ENCODE measurements at places on chromosomes 7 and 10.

DNA sequence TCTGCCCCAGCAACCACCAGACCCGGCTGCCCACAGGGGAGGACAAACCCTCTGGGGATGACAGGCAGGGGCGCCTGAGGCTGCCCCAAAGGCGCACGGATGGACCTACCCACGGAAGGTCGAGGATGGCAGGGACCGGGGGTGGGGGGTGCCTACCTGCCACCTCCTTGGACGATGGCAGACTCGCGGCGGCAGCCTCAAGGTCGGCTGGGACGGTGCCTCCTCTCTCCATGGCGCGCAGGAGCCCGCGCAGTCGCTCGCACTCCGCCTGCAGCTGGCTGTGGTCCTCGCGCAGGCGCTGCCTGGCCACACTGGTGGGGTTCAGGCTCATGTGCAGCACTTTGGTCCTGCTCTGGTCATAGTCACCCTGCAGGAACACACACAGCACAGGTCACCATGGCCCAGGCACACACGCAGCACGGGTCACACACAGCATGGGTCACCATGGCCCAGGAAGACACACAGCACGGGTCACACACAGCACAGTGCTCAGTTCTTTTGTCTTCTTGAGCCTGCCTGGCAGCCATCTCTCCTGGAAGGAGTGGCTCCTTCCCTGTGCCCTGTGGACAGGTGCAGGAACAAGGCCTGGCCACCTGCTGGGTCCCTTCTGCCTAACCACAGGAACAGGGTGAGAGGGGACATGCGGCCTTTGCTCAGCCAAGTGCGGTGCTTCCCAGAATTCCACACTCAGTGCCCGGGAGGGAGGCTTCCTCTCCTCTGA is 266.6 kb downstream of the ELFN1 start:
- no peak for DNase-seq

GRCh38 chr7:44484482-44485313 is 5.8 kb downstream of the NUDCD3 start:
- no peak for DNase-seq

DNA sequence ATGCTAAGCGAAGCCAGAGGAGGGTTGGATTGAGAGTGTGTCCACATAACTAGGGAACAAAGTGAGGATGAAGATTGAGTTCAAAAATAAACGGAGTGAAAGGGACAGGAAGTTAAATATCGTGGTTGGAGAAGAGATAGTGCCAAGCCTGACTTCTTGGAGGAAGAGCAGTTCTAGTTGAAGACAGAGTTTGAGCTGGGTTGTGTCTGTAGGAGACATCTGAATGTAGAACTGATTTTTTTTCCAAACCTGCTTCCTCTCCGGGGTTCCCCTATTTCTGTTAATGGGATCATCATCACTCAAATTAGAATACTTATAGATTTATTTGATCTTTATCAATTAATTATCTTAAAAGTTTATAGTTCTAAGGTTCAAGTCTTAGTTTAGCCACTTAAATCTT is 35.6 kb downstream of the SP4 start:
- no peak for DNase-seq

- no peak for DNase-seq
These were observed 21.0 kb upstream of the EIF5AL1 start for GRCh38 chr10:79491143-79491835.

GRCh38 chr7:92876836-92877235 is 40.5 kb upstream of the CDK6 start:
- no peak for DNase-seq

GRCh38 chr7:134514663-134515062 is 12.7 kb upstream of the AKR1B10 start:
- peak; percentile 80 for DNase-seq

DNA sequence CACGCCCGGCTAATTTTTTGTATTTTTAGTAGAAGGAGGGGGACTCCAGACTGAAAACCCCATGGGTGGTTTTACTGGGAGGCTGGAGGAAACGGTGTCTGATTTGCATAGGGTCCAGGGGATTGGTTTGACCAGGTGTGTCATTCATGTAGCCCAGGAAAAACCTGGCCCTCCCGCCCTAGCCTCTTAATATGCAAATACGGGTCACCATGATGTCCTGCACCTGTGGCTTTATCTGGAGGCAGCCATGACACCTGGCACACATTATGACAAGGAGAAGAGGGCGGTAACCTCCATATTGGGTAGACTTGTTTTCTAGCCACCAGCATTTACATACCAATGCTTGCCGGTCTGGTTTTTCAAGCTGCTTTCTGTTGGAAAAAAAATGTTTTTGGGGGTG is 68.0 kb downstream of the TRIL start:
- no peak for DNase-seq

All from M059J (cell line).